Muscle of back (tissue), 13 donors: ENCODE measurements at places on chromosomes 1 and 21.
A peak's percentile ranks its signal among the peaks of the same experiment; 100 is the strongest.

DNA sequence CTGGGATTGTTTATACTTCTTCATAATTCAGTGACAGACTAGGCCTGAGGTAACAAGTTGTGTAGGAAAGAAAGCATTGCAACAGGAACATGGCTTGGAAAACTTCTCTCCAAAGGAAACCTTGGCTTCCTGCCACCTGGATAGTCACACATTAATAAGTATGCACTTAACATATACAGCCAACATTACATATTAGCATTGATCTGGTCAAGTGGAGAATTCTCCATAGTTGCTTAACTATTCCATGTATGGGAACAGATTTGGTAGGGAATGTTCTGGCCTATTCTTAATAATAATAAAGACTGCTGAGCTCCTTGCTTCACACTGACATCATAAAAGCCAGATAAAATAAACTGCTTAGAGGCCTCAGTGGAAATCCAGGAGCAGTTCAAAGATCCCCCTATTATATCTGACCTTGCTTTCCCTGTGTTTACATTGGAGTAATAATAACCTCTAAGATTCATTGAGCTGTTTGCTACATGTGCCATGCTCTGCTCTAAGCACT lies 27.2 kb upstream of the NFIA start:
- peak; percentile 94 for DNase-seq

DNA sequence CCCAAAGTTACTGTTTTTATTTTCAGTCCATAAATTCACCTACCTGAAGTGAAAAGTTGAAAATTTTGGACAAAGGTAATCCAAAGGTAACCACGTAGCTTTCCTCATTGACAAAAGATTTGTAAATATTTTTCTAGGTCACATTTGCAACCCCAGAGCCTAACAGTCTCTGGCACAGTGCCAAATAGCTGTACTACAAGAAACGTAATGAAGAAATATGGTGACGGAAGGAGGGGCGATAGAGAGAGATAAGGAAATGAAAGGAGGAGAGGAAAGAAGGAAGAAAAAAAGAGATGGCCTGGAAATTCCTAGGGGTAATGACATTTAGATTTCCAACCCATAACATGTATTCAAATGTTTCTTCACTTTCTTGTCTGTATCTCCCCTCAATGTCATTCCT lies 159.4 kb downstream of the BARHL2 start:
- DNase-seq, result no peak

DNA sequence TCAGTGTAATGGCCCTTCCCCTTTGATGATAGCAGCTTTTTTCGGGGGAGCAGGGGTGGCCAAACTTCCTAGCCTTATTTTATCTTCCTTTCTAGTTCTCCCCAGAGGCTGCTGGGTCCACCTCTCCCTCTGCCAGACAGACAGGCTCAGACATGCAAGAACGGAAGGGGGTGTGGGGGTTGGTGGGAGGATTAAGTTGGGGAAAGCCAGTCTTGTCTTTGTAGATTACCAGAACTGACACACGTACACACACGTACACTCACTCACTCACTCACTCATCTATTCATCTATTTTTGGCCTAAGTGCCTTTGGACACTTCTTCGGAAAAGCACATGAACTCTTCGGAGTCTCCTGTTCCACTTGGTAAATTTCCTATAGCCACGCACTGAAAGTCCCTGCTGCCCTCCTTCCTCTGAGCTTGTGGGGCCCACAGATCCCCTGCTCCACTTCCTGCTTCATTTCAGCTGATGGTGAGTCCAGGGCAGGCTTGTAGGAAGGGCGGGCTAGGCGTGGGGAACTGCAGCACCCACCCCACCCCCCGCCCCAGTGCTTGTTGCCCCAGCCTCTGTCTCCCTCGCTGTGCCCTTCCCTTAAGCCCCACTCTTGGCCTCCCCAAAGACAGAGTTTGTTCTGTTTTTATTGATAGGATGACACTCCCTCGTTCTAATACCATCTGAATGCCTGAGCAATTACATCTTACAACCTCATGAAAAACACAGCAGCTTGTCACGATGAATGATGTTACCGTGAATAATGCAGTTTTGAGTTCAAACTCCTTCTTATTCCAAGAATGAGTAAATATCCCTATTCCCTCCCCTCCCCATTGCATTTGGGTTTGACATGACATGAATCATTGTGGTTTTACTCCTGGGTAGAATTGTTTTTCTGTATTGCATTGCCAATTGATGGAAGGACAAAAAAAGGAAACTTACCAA lies 60.7 kb upstream of the ATP5PO start:
- DNase-seq, result peak; percentile 69

GRCh38 chr1:46820076-46820475 lies 21.2 kb downstream of the CYP4B1 start:
- no peak for DNase-seq

GRCh38 chr1:12760256-12760795 lies 13.2 kb upstream of the PRAMEF12 start:
- no peak for DNase-seq

DNA sequence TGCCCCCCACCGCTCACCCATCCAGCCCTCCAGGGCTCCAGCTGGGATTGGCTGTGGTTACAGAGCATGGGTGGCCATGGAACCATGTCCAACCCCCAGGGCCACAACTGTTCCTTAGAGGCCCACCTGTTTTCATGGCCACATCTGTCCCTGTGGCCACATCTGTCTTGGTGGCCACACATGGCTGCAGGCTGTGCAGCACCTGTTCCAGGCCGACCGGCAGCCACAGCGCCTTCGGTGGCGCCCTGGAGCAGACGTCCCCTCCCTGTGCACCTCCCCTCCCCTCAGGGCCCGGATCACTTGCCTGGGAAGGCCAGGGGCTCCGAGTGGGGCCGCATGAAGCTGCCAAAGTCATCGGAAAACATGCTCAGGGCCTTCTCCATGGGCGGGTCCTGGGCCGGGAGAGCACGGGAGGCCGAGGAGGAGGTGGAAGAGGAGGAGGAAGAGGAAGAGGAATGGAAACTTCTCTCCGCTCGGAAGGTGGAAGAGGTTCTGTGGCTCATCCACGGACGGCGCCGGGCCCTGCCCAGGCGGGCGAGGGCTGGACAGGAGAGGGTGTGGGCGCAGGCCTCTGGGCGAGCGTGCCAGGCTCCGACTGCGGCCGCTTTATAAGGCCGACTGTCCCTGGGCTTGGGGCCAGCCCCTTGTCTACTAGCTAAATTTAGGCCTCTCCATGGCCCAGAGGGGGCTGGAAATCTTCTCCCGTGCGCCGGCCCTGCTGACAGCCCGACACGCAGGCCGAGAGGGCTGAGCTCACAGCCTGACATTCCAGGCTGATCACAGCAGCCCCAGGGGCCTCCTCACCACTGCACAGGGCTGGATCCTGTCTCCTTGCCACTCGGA lies at the start of gene HSPB7:
TSS of gene HSPB7 (minus strand) at position 583 of the 843 bp plus-strand sequence. CDS start at position 503, 80 bp downstream.
- peak; percentile 95 for DNase-seq

DNA sequence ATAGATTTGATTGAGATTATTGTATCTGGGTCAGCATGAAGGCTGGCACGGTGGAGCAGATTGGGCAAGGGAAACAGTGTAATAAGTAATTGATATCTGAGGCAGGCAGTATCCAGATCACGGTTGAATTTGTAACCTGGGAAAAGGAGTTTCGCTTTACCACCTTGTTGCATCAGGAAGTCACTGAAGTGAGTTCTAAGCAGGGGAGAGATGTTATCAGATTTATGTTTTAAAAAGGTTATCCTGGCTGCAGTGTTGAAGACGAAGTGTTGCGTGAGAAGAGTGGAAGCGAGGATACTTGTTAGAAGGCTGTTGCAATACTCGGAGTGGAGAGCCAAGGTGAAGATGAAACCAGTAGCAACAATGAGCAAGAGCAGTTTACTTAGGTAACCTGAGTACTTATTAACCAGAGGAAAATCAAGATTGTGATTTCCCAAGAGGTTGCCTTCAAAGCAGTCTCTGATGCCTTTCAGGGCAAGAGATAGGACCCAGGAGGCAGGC lies 77.8 kb downstream of the LHX9 start:
- DNase-seq, result no peak

DNA sequence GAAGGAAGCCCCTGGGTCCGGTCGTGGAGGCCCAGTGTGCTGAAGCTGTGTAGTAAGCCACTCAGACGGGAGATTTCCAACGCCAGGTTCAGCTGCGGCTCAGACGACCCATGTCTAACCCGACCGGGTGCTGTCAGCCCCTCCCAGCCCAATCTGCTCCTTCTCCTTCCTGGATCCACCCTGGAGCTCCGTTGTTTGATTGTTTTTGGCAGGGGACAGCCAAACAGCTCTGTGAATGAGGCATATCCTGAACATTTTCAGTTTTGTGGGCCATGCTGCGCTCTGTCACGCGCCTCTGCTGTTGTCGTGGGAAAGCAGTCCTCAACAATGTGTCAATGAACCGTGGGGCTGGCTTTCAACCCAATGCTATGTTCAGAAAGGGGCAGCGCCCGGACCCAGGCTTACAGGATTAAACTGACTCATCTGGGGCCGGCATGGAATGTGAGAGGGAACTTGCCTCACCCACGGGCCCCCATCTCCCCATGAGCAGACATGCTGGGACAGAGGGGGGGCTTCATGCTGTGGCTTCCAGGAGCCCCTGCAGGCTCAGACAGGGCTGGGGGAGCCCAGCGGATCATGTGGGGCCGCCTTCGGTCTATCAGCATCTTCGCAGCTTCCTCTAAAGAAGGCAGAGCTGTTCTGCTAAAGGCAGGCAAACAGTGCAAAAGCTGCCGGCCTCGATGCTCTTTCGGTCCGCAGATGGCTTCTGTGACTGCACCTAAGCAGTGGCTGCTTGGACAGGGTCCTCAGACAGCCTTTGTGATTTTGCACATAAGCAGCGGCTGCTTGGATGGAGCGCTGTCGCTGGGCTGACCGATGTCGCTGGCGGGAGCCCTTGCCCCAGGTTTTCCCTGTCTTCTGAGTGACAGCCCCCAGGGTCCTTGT lies 101.7 kb downstream of the RIPK4 start:
- DNase-seq, result no peak

DNA sequence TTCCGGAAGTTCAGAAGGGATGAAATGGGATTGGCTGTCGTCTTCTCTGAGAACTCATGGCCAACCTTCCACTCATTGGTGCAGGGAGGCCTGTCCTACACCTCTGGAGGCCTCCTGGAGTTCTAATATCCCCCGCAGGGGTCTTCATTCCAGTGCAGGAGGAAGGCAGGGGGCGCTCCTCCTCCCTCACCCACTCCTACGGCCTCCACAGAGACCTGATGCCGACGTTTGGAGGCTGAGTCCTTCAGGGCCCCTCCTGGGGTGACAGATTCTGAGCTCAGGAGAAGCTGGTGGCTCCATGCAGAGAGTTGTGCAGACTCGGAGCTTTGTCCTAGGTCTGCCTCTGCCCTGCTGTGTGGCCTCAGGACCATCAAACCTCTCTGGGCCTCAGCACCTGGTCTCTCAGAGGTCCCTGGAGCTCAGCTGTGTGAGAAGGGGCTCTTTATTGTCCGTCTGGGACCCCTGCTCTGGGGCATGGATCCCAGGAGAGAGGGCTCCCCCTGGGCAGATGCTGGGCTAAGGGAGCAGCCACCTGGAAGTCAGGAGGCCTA lies 102.3 kb upstream of the WNT4 start:
- no peak for DNase-seq

GRCh38 chr1:244352156-244352830 lies 99.4 kb downstream of the ADSS2 start:
- DNase-seq, result no peak

DNA sequence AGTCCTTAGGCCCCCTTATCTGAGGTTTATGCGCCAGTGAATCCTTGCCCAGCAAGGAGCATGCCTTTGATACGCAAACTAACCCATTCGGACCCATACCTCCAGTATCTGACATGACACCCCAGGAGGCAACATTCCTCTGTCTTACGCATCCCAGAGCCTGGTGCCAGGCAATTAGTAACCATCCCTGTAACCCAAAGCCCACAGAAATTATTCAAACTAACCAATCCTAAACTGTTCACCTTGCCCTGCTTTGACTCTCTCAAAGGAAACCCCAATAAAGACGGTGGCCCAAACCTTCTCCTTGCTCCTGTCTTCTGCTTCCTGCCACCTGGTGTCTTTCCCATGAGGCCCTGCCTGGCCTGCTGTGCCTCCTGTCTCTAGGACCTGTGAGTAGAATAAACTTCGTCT lies 36.4 kb downstream of the ZNF496 start:
- DNase-seq, result no peak

GRCh38 chr1:246052603-246053002 lies 454.5 kb downstream of the SMYD3 start:
- no peak for DNase-seq

GRCh38 chr1:187645651-187646050 lies 816.9 kb downstream of the PLA2G4A start:
- DNase-seq, result no peak

- no peak for DNase-seq
These were observed 39.5 kb downstream of the EPHB2 start for GRCh38 chr1:22749919-22750684.

DNA sequence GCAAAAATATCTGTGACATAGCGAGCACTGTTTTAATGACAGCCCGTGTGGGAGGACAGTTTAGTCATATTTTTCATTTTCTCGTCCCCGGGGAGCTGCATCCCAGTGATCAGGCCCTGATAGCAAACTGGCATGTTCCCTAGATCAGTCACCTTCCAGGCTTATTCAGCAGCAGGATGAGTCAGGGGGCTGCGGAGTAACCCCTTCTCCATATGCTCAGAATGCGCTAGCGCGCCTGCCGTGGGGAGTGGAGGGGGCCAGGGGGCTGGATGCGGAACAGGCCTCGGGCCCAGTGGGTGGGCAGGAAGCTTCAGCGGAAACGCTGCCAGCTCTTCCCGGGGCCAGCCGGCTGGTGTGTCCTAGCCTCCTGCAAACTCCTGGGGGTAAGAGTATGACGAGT lies 94.0 kb downstream of the KCND3 start:
- no peak for DNase-seq

DNA sequence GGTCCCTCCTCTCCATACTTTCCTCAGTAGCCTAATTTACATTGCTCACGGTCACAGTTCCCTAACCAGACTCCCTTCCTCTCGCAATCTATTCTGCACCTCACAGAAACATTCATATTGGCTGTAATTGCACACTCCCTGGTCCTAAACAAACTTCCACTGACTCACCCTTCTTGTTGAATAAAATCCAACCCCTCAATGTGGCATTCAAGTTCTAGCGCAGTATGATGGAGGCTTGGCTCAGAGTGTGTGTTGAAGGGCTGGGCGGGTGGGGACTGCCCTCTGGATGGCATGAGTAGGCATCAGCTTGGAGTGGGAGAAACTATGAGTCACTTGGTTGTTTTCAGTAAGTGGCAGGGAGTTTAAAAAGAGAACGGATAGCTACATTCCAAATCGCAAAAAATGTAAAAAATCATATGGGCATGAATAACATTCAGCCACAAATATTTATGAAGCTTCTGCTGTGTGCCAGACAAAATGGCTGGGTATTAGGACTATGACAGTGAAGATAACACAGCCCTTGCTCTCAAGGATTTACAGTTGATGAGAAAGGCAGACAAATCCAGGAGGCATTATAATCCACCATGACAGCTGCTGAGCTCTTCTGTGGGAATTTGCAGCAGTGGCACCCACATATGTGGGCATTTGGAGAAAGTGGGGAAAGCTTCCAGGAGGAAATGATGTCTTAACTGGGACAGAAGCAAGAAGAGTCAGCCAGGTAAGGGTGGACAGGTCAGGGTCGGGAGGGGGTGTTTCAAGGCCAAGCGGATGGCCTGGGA lies 42.2 kb upstream of the LYST start:
- DNase-seq, result no peak

DNA sequence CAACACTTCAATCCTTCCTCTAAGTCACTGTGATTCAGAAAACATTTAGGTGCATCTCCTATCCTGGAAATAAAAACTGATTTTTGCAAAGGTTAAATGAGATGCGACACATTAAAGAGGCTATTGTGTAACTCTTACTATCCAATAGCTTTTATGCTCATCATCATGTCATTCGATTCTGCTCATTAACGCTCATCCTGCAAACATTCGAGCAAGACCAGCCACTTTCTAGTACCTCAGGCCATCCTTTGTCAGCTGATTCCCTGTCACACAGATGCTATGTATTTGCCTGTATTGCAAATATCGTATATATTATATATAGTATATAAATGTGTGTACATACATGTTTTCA lies 131.6 kb downstream of the TLR5 start:
- DNase-seq, result no peak
